Central memory CD8-positive, alpha-beta T cell (primary cell): ENCODE measurements at places on chromosomes 3 and 15.

DNA sequence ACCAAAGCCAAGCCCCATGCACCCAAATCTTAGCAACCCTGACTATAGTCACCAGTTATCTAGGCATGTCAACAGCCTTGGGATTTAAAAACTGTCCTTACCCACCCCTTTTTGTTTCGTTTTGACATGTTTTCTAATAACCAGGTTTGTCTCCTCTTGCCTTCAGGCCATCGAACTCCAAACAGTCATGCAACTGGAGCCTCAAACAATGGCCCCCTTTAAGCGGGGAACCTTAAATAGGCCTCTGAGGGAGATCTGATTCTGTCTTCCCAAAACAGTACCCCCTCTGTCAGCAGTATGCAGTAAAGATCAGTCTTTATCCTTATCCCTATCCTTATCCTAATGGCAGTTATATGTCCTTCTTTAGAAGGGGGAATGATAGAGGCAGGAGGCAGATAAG is 105.7 kb downstream of the DPH6 start:
- H3K4me3 ChIP-seq, result no peak overlapping the region
- DNase-seq, result no peak

DNA sequence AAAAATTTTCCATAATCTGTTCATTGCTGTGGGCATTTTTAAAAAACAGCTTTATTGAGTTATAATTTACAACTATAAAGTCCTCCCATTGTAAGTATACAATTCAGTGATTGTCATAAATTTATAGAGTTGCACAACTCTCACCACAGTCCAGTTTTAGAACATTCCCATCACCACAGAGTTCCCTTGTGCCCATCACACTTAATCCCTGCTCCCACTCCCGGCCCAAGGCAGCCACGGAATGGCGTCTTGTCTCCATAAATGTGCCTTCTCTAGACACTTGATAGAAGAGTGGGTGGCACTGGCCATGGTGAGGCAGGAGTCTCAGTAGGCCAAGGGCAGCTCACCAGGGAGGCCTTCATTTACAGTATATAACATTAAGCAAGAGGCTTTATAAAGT is 6.3 kb downstream of the TSEN2 start:
- H3K36me3 ChIP-seq, result peaks cover 15% of the 10 kb centered on the region
- no peak for DNase-seq
- H3K4me3 ChIP-seq, result no peak overlapping the region
- H3K27ac ChIP-seq, result no peak overlapping the region

DNA sequence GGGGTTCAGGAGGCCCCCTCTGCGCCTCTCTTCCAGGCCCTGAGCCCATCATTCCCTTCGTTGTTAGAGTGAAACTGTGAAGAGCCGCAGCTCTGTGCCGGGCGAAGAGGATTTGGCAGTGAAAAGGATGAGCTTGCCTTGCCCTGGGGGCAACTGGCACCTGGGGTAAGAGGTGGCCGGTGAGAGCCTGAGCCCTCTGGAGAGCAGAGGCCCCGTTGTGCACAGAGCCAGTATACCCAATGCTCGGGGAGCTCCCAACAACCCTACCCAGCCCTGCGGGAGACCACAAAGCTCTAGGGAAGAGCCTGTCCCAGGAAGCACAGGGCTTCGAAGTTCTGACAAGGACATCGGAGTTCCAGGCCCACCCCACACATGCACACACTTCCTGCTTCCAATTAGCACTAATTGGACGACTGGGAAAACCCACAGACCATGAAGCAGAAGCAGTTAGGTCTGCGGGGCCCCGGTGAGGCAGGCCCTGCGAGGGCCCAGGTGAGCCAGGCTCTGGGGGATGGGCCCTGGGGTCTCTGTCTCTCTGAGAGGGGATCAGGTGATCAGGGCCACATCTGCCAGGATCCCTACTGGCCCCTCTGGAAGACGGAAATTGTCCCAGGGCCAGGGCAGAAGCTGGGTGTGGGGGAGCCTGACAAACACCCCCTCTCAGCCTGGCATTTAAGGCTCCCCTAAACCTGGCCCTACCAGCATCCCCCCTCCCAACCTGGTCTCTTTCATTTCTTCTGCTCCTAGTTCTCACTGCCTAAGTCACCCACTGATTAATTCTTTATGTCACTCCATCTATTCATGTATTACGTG is 27.9 kb upstream of the SFMBT1 start:
- peaks cover 15% of the 10 kb centered on the region for H3K4me1 ChIP-seq
- peaks cover 1% of the 10 kb centered on the region for H3K36me3 ChIP-seq
- H3K4me3 ChIP-seq, result peak overlapping the region; percentile 93
- H3K27me3 ChIP-seq, result no peaks in the 10 kb centered on the region
- DNase-seq, result no peak

- no peak overlapping the region for H3K4me3 ChIP-seq
- H3K4me1 ChIP-seq, result no peaks in the 10 kb centered on the region
- no peak overlapping the region for H3K27ac ChIP-seq
- H3K27me3 ChIP-seq, result peaks cover 51% of the 10 kb centered on the region
- no peak for DNase-seq
These were observed 49.4 kb downstream of the MYZAP start for GRCh38 chr15:57640930-57641682.

DNA sequence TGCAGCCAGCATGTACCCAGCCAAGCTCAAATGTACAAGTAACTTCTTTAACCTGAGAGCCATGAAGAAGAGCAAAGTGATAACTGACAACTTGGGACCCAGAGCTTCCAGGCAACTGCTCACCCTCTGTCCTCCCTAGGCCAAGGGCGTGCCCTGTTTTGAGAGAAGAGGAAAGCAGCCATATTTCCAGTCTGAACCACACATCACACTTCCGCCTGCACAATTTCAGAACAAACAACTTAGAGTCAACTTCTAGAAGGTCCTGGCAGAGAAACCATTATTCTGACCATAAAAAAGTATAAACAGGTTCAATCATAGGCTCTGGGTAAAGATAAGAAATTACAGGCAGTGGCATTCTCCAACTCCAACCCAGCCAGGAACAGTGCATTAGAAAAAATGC is 50.1 kb downstream of the ITGB5 start:
- no peak overlapping the region for H3K27ac ChIP-seq
- no peak overlapping the region for H3K4me3 ChIP-seq
- no peak for DNase-seq
- H3K27me3 ChIP-seq, result peaks cover 30% of the 10 kb centered on the region
- peaks cover 25% of the 10 kb centered on the region for H3K4me1 ChIP-seq

GRCh38 chr15:77021803-77022381 is 27.0 kb downstream of the PSTPIP1 start:
- no peak for DNase-seq
- H3K4me1 ChIP-seq, result peaks cover 75% of the 10 kb centered on the region
- no peaks in the 10 kb centered on the region for H3K27me3 ChIP-seq
- peaks cover 27% of the 10 kb centered on the region for H3K36me3 ChIP-seq
- H3K27ac ChIP-seq, result peak overlapping the region; percentile 100
- peak overlapping the region; percentile 78 for H3K4me3 ChIP-seq

DNA sequence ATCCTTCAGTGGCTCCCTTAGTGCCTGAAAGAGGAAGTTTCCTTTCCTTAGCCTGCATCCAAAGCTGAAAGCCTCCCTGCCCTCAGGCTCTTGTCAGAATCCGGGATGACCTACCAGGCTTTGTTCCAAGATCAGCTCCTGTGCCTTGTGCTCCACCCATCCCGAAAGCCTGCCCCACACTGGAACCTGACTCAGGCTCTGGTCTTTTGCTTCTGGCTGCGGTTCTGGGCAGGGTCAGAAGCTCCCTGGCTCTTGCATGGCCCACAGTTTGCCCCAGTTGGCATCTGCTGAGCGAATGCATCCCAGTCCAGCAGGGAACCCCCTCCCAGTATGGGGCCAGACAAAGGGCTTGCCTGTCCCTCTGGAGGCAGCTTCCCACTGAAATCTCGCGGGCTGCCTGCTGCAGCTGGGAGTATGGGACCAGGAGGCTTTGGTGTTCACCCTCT is 25.9 kb upstream of the KIF23 start:
- peaks cover 8% of the 10 kb centered on the region for H3K27me3 ChIP-seq
- no peak overlapping the region for H3K4me3 ChIP-seq
- no peaks in the 10 kb centered on the region for H3K4me1 ChIP-seq
- no peak overlapping the region for H3K27ac ChIP-seq
- no peaks in the 10 kb centered on the region for H3K36me3 ChIP-seq
- no peak for DNase-seq

- H3K27me3 ChIP-seq, result no peaks in the 10 kb centered on the region
- H3K36me3 ChIP-seq, result no peaks in the 10 kb centered on the region
These were observed 433.3 kb downstream of the RAP2B start for GRCh38 chr3:153595186-153595815.

GRCh38 chr3:39433642-39434041 is 27.1 kb downstream of the RPSA start:
- no peaks in the 10 kb centered on the region for H3K4me1 ChIP-seq
- H3K27me3 ChIP-seq, result peaks cover 20% of the 10 kb centered on the region
- H3K4me3 ChIP-seq, result no peak overlapping the region

- H3K4me3 ChIP-seq, result no peak overlapping the region
- no peaks in the 10 kb centered on the region for H3K36me3 ChIP-seq
- no peak for DNase-seq
- no peak overlapping the region for H3K27ac ChIP-seq
- H3K27me3 ChIP-seq, result no peaks in the 10 kb centered on the region
These were observed 246.6 kb downstream of the CBLB start for GRCh38 chr3:105622169-105622568.

GRCh38 chr3:141380987-141381386 is 12.7 kb downstream of the ZBTB38 start:
- no peaks in the 10 kb centered on the region for H3K27me3 ChIP-seq
- DNase-seq, result no peak
- no peak overlapping the region for H3K4me3 ChIP-seq
- H3K36me3 ChIP-seq, result no peaks in the 10 kb centered on the region

GRCh38 chr3:184428561-184429175 is 48.8 kb downstream of the CHRD start:
- no peak overlapping the region for H3K4me3 ChIP-seq
- no peaks in the 10 kb centered on the region for H3K4me1 ChIP-seq
- peaks cover 42% of the 10 kb centered on the region for H3K27me3 ChIP-seq
- no peak overlapping the region for H3K27ac ChIP-seq
- no peak for DNase-seq
- H3K36me3 ChIP-seq, result peaks cover under 1% of the 10 kb centered on the region

DNA sequence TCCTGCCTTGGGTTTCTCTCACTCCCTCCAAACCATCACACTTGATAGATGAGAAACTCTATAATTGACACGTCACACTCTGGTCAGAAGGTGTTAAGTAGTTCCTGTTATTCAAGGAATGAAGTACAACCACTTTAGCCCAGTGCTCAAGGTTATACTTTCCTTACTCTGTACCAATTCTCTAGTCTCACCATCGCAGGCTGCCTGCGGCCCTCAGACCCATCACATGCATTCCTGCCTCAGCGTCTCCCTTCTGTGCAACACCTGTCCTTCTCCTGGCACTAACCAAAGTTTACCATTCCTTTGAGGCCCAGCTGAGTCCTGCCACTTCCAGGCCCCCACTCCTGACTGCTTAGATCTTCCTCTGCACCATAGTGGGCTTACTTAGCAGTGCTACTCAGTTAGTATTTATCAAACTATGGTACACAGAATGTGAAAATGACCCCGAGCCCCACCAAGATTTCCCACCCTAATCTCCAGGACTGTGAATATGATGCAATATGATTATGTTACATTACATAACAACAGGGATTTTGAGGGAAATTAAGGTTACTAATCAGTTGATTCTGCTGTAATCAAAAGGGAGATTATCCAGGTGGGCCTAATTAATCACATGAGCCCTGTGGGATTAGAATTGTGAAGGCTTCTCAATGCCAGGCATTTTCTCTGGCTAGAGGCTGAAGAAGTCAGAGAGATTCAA is 36.2 kb downstream of the SPINK8 start:
- peaks cover 32% of the 10 kb centered on the region for H3K4me1 ChIP-seq
- H3K4me3 ChIP-seq, result no peak overlapping the region
- DNase-seq, result no peak

- H3K27me3 ChIP-seq, result peaks cover 56% of the 10 kb centered on the region
- peaks cover 2% of the 10 kb centered on the region for H3K36me3 ChIP-seq
- no peaks in the 10 kb centered on the region for H3K4me1 ChIP-seq
- DNase-seq, result no peak
- H3K4me3 ChIP-seq, result no peak overlapping the region
These were observed 51.4 kb downstream of the SLC30A4 start for GRCh38 chr15:45471151-45471550.

GRCh38 chr3:159236321-159236720 is 434.5 kb downstream of the MFSD1 start:
- H3K27me3 ChIP-seq, result no peaks in the 10 kb centered on the region
- H3K4me1 ChIP-seq, result no peaks in the 10 kb centered on the region
- DNase-seq, result no peak
- no peak overlapping the region for H3K27ac ChIP-seq
- H3K4me3 ChIP-seq, result no peak overlapping the region
- no peaks in the 10 kb centered on the region for H3K36me3 ChIP-seq

- no peaks in the 10 kb centered on the region for H3K4me1 ChIP-seq
- no peak for DNase-seq
- peaks cover 2% of the 10 kb centered on the region for H3K36me3 ChIP-seq
- H3K4me3 ChIP-seq, result no peak overlapping the region
- peaks cover 50% of the 10 kb centered on the region for H3K27me3 ChIP-seq
These were observed 3.6 kb downstream of the CHDH start for GRCh38 chr3:53842436-53843194.

GRCh38 chr3:108159105-108159504 is 63.1 kb downstream of the IFT57 start:
- DNase-seq, result no peak
- H3K27me3 ChIP-seq, result no peaks in the 10 kb centered on the region
- H3K36me3 ChIP-seq, result peaks cover 1% of the 10 kb centered on the region

GRCh38 chr3:129004639-129005295 is 3.7 kb downstream of the EFCC1 start:
- H3K27me3 ChIP-seq, result peaks cover 31% of the 10 kb centered on the region
- H3K36me3 ChIP-seq, result no peaks in the 10 kb centered on the region
- no peak overlapping the region for H3K4me3 ChIP-seq
- peak overlapping the region; percentile 29 for H3K27ac ChIP-seq
- H3K4me1 ChIP-seq, result peaks cover 24% of the 10 kb centered on the region
- no peak for DNase-seq

GRCh38 chr15:43968551-43968950 is 141.7 kb downstream of the WDR76 start:
- no peak overlapping the region for H3K27ac ChIP-seq
- no peak overlapping the region for H3K4me3 ChIP-seq
- H3K4me1 ChIP-seq, result no peaks in the 10 kb centered on the region
- no peaks in the 10 kb centered on the region for H3K36me3 ChIP-seq

GRCh38 chr3:10561946-10562560 is 56.7 kb upstream of the ATP2B2 start:
- no peaks in the 10 kb centered on the region for H3K36me3 ChIP-seq
- no peak overlapping the region for H3K27ac ChIP-seq
- no peak overlapping the region for H3K4me3 ChIP-seq
- H3K4me1 ChIP-seq, result peaks cover 14% of the 10 kb centered on the region
